ENCODE measurements at places on chromosomes 7 and 10. TPM values are rescaled to one million over a fixed set of nuclear protein-coding genes. Genes with fewer than 3 reads are reported as not detected.

GRCh38 chr10:132786476-132786883 is 533 bp upstream of the NKX6-2 start:
- DNase-seq: no peak

- no peak for DNase-seq
Observed at GRCh38 chr10:43839973-43840372, 191.3 kb upstream of the ZNF32 start.

DNA sequence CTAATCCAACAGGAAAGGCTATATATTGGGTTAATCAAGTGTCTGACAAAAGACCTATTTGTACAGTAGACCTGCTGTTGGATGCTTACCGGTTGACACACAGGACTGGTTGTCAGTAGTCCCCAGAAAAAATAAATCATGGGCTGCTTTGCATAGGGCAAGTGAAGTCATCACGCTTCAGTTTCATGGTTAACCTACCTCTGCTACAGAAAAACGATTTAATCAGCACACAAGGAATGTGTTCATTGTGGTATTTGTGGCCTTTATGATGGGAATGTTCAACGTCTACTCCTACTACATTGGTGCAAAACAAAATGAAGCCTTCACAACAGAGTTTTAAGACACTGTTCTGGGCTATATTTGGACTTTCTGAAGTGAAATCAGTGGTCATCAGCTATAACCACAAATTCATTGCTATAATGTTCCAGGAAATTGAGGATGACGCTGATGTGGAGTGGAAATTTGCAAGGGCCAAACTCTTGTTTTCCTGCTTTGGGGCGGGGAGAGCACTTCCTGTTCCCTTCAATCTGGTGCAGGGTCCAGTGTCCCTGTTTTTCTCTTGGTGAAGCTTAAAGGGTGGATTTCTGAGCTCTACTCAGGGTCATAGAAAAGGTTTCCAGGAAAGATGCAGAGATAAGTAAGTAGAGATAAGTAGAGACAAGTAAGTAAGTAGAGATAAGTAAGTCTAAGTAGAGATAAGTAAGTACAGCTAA is 39.3 kb upstream of the GGCT start:
- no peak for DNase-seq

The KCNH2 gene
- total RNA-seq: 0.58 TPM

The EIF4H gene
- 223 TPM for total RNA-seq

The SYNPO2L gene
- 0.02 TPM for total RNA-seq

The TMEM225B gene
- total RNA-seq: 1.6 TPM

The DDC gene
- total RNA-seq: not detected

The ACSM6 gene
- total RNA-seq: not detected
